Fibroblast of skin of left quadriceps (primary cell): ENCODE measurements at places on chromosomes 2 and 18.
A peak's percentile ranks its signal among the peaks of the same experiment; 100 is the strongest.

- no peak for DNase-seq
These were observed 43.4 kb upstream of the NEUROD1 start for GRCh38 chr2:181723731-181724130.

GRCh38 chr2:139685090-139685983 is 905.1 kb upstream of the NXPH2 start:
- DNase-seq, result no peak

GRCh38 chr2:121196132-121196848 is 88.7 kb downstream of the TFCP2L1 start:
- no peak for DNase-seq

GRCh38 chr2:182318466-182319220 is 108.2 kb downstream of the PDE1A start:
- no peak for DNase-seq

GRCh38 chr18:29164020-29164706 is 987.2 kb upstream of the CDH2 start:
- DNase-seq, result peak; percentile 92

DNA sequence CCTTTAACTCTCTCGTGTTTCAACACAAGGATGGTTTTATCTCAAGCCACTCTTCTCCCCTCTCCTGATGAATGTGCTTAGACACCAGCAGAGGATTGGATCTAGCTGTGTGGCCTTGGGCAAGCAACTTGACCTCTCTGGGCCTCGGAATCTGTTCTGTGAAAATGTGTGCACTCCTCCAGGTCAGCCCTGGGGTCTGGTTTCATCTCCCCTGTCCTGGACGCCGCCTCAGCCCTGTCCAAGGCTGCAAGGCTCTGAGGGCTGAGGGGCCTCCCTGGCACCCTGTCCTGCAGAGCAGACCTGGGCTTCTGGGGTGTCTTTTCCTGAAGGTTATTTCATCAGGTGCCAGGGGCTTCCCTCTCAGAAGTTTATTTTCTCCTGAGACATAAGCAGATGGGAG is 28.5 kb downstream of the CNDP1 start:
- no peak for DNase-seq

DNA sequence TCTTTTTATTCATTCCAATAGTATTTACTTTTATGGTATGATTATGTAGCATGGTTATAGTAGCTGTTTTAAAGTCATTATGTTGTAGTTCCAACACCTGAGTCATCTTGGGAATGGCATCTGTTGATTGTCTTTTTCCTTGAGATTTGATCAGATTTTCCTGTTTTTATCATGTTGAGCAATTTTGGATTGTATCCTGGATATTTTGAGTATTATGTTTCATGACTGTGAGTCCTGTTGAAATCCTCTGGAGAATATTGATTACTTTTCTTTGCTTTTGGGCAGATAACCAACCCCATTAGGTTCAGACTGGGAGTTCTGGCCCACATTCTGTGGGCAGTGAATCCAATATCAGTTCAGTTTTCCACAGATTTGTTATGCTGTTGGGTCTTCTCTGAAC is 163.2 kb upstream of the SPRED2 start:
- DNase-seq, result no peak

DNA sequence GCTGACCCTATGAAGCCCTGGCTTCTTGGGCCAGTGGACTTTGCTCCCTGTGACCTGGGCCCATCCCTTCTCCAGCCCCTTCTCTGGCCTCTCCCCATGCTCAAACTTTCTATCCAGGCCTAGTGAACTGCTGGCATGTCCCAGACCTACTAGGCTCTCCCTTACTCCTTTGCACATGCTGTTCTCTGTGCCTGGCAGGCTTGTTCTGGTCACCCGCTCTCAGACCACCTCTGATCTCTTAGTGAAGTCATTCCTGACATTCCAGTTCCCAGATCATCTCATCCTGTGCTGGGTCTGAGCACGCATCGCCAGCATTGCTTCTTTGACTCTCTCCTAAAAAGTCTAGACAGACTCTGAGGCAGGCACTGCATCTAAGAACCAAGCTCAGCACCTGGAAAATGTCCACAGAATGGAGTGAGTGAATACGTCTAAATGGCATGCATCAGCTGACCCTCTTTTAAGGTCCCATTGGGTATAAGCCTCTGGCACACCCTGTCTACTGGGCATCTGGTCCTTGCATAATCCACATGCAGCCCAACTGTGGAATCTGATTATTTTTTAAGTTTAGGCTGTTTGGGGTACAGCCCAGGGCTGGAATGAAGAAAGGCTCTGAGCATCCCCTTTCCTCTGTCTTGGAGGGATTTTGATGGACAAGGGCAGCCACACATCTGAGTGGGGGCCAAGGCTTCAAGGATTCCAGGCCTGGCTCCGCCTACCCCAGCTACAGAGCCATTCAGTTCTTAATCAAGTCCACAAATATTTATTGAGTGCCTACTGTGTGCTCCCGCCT is 130.6 kb upstream of the HAAO start:
- peak; percentile 69 for DNase-seq

DNA sequence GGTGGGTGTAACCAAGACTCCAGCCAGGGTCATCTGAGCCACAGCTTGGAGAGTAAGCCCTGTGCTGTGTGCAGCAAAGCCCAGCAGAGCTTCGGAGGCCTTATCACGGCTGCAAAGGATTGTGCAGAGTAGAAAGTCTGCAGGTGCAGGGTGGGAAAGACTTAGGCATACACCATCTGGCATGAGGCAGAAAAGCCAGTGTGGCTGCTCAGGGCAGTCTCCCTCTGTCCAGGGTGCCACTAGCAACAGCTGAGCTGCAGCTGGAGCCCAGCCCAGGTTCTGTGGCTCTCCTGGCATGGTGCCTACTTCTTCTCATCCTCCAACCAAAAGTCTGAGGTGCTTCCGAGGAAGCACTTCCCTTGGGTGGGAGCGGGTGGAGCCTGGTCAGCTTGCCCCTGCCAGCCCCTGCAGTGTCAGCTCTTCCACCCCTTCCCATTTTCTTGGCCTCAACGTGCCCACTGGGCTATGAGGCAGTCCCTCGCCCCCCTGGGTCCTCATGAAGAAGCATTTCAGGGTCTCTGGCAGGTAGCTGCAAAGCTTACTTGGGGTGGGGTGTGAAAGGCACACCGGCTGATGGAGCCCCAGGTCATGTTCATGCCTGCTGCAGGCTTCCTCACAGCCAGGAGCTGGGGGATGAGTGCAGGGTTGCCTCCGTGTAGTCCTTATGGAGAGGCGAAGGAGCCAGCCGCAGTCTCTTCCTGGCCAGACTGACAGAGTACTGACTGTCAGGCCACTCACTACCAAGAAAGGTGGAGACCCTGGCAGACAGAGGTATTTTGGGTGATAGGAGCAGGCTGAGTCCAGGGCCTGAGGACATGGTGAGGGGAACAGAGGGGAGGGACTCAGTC is 4.8 kb downstream of the AMER3 start:
- no peak for DNase-seq

- DNase-seq, result no peak
These were observed 44.0 kb downstream of the E2F6 start for GRCh38 chr2:11421863-11422490.

DNA sequence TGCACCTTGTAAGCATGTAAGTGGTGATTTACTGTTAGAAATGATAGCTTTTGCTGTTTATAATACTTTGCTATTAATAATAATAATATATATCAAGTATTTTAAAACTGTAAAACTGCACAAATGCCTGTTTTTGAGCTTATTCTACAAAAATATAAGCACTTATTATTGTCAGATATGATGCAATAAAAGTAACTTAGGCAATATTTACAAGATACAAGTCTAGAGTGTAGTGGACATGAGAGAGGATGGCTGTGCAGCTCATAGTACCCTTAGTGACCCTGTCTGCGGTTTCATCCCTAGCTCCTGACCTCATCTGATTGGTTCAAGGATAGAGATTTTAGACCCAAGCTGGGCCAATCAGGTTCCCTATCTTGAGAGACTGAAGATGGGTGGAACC is 178.4 kb downstream of the MTX2 start:
- DNase-seq, result no peak

DNA sequence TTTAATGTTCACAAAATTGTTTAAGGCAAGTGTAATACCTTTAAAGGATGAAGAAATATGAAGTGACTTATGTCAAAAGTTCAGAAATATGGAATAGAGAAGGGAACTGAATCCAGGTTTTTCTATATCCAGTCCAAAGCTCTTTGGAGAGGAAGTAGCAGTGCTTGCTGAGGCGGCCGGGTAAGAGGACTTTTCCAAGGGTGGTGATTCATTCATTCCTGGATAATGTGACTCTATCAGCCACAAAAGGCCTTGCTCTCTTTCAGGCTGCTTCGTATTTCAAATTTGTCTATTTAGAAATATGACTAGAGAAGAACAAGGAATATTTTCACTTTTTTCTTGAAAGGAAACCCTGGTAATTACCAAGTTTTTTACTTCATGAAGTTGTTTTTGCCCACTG is 830.1 kb upstream of the ZEB2 start:
- DNase-seq, result peak; percentile 24

GRCh38 chr18:10120622-10121021 is 206.8 kb downstream of the VAPA start:
- no peak for DNase-seq

- peak; percentile 3 for DNase-seq
These were observed 254.9 kb upstream of the SIX3 start for GRCh38 chr2:44686561-44686960.

DNA sequence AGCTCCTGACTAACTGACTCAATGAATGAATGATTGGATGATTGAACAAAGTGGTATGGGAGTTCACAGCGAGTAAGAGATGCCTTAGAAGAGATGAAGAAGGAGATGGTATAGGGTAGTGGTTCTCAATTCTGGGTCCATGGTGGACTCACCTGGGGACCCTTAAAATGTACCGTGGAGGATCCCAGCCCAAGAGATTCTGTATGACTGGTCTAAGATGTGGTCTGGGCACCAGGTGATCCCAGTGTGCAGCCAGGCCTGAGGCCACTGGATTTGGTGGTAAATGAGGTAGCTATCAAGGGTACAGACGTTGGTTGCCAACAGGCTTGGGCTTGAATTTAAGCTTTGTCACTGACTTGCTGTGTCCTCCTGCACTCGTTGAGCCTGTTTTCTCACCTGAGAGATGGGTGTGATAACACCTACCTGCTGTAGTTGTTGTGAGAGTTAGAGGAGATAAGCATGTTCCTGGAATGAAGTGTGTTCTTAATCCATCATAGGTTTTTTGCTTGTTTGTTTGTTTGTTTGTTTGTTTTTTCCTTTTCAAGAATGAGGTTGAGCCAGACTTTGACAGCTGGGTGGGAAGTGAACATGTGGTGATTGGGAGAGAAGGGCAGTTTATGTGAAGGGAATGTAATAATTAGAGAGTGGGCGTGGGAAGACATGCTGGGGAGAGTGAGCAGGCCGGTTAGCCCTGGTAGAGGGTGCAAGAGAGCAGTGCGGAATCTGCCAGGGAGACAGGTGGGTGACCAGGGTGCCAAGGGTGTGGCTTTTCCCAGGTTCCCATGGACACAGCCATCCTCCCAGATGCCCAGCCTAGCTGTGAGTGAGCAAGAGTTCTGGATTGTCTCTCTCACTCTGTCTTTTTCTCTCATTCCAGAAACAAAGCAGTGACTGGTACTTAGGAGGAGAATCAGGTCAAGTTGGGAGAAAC is 31.4 kb upstream of the IL1B start:
- no peak for DNase-seq

DNA sequence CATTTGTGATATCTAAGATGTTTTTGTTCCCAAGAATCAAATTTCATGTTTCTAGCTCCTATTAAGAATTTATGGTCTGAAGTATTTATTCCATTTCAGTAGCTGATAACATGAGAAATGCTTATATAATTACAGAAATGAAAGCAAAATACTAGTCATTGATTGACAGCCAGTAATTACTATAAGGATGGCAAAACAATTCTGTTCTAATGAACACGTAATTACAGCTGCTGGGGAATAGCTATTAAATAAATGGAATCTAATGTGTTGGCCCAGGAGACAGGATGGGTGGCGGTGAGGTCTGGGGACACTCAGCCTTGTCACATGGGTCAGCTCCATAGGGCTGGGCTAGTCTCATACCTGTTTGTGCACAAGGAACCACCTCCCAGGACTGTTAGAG is 263.5 kb downstream of the FHOD3 start:
- DNase-seq, result no peak

GRCh38 chr2:44462934-44463849 is 101.4 kb downstream of the CAMKMT start:
- DNase-seq, result no peak

DNA sequence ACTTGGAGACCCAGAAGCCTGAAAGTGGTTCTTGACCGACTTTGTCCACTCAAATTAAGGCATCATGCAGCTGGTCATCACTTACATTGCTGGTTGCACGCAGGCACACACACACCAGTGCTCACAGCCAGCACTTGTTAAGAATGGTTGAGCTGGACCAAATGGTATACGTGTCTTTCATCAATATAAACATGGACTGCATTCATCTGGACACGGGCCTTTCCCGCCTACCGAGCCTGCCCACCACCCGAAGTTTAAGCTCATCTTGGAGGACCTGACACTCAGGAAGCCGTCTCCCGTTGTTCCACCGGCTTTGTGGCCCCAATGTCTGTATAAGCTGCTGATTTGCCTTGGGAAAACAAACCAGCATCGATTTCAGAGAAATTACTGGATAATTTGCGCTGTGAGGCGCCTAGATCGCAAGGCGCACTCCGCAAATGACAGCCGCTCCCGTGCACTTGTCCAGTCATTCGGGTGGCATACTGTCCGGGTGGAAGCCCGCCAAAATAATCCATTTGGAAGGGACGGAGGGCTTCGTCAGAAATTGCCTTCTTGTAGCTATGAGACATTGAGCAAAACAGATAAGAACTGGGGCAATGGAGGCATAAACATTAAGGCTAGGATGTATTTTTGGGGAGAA is 40.1 kb upstream of the AKAIN1 start:
- DNase-seq, result no peak
